ENCODE measurements at places on chromosomes 3 and 15.

GRCh38 chr3:179321668-179322285 lies 1.1 kb upstream of the ZNF639 start:
- DNase-seq, result peak; percentile 37

DNA sequence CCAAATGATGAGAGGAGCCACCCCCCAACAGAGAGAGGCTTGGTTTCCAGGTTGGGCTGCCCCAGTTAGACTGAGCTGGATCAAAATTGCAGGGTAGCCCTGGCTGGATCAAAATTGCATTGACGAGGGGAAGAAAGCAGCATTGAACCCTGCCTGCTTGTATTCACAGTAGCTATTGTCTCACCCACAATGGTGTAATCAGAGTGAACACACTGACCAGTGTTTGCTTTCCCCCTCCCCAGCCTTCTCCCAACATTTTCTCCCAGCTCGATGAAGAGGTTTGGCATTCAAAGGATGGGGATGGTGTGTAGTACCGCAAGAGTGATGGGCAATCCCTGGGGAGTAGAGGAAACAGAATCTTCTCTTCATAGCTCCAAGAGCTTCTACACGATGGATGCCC lies 223.8 kb downstream of the ADAMTS9 start:
- no peak for DNase-seq

DNA sequence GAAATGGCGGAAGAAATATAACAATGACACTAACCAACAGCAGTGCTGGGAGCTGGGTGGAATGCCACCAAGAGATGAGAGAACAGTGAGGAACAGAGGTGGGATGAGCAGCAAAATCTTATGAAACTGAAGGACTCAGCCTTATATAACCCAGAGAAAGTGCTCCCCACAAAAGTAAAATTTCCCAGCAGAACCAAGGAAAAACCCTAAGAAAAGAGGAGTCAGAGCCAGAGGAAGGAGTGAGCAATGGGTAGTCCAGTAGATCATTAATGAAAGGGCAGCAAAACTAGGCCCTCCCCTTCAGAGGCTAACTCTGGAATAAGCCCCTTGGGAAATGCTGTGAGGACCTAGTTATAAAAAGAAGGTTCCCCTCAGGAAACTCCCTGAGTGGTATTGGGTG lies 24.7 kb upstream of the UBE2E1 start:
- no peak for DNase-seq

GRCh38 chr3:71006810-71007785 lies 576.4 kb downstream of the FOXP1 start:
- no peak for DNase-seq

DNA sequence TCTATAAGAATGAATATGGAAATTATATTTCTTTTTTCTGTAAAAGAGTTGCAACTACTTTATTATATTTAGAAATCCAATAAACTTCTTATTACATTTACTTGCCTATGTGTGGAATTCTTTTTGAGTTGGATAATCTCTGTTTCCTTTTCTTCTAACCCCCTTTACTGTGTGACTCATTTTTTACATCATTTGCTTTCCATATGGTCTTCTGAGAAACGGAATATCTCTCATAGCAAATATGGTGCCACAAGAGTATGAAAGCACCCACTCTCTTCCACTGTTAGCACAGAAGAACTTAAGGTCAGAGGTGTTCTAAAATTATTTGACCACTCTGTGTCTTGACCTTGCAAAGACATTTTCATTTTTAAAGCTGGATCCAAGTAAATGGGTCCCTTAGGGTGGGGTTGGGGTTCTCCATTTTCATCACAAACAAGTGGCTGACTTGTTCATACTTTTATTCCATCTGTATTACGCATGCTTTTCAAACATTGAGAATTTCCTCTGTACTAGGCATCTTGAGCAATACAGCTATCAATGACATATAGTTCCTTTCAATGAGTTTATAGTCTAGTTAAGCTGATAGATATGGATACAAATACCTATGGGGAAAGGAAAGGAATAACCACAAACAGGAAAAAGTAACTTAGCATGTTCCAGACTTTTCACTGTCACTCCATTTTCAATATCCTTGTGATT lies 281.1 kb upstream of the TPRG1 start:
- no peak for DNase-seq

GRCh38 chr3:156576051-156576450 lies 21.1 kb upstream of the SSR3 start:
- DNase-seq, result no peak

GRCh38 chr15:62164014-62164395 lies 1.1 kb downstream of the C2CD4B start:
- DNase-seq, result peak; percentile 69

DNA sequence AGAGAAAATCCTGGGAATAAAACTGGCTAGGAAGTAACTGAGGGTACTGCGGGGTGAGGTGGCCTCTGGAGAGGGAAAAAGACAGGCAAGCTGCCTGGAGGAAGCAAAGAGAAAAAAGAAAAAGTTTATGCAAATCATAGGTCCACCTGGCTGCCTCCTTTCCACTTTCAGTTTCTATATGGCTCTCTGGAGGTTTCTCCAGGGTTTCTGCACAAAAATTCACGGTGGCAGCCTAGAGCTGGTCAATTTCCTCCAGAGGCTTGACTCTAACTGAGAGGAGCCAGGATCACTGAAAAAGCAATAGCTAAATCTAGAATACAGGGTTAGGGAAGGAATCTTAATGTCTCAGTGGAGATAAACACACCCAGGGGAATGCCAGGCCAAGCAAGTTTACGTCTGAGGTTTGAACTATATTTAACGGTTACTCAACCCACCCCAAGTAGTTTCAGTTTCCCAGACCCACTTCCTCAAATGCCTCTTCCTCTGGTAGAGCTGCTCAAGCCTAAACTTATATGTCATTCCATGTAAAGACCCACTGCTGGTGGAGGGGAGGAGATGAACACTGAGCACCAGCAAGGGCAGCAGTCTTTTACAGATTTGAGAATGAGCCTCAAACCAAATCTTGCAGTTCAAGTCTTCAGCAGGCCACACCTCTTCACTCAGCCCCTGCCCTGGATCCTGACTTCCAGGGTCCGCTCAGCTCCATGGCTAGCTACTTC lies 5.7 kb downstream of the LYSMD2 start:
- no peak for DNase-seq
